Activated T-cell treated with anti-CD3 and anti-CD28 coated beads, Interleukin-2, amount 50 U/mL, for 4 hours (primary cell): ENCODE measurements at places on chromosomes 1 and 21. TPM values are rescaled to one million over a fixed set of nuclear protein-coding genes. Genes with fewer than 3 reads are reported as not detected.

Gene AADACL3
- not detected for total RNA-seq

Gene LHX8
- total RNA-seq: not detected

Gene CNR2
- total RNA-seq: 0.05 TPM

Gene MRPL39
- 80.0 TPM for total RNA-seq

Gene MIB2
- 37.7 TPM for total RNA-seq

Gene CAMSAP2
- 4.4 TPM for total RNA-seq

- no peak for DNase-seq
Measured at GRCh38 chr1:183032122-183032921, 9.1 kb downstream of the LAMC1 start.

DNA sequence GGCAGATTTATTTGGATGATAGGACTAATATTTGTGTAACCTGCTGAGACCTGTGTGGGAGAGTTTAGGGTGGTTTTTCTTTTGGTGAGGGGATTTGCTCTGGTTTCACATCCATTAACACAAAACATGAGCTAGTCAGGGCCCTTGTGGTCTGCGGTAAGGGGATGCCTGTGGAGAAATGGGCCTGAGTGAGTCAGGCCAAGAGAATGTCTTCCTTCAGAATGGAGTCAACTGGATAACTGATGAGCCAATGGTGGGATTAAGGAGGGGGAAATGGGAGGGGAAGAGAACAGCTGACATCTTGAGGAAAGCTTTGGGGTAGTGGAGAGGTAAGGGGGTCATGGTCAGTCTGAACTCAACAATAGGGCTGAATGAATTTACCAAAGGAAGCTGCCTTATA is 13.9 kb downstream of the WNT2B start:
- no peak for DNase-seq

- DNase-seq: no peak
Measured at GRCh38 chr1:210372931-210373627, 44.4 kb downstream of the HHAT start.

GRCh38 chr1:94384485-94385265 is 33.5 kb upstream of the ABCD3 start:
- no peak for DNase-seq

DNA sequence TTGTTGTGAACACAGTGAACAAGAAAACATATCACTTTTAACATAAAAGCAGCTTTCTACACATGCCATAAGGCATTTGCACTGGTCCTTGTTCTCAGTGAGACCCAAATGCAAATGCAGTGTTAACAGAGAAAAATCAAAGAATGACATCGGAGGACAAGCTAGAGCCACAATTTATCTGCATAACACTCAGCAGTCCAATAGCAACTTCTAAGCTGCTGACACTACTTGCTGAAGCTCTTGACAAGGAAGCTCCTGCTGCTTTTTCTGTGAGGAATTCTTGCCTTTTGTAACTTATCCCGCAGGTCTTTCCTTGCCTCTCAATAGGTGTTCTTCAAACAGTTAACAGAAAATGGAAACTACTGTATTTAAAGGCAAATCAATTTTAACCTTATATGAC is 34.7 kb downstream of the USH2A start:
- DNase-seq: no peak

DNA sequence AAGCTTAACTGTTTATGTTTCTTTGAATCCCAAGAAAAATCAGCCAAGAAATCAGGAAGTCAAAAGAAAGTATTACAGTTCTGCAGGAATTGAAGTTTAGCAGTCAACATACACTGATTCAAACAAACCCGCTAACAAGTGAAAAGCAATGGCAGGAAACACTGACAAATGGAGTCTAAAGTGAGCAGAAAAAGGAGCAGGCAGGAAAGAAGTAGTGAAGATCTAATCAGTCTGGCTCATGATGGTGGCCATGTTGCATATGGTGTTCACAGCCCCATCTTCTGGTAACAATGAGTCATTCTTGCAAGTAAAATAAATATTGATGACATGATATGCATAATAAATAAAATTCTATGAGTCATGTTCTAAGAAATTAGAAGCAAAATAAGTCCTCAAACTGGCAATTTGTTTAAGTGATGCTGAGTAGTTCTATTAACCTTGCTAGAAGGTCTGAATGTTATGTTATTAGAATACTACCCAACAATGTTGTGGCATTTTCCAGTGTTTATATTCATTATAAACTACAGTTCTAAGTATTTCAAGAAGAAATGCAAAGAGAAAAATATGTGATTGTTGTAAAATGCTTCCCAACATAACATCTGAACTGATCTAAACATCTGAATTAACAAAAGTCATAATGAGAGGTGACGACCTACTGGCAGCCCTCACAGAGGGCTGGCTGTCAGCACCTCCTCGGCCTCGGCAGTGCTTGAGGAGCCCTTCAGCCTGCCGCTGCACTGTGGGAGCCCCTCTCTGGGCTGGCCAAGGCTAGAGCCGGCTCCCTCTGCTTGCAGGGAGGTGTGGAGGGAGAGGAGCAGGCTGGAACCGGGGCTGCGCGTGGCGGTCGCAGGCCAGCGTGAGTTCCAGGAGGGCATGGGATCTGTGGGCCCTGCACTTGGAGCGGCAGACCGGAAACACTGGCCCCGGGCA is 5.7 kb upstream of the ACBD6 start:
- no peak for DNase-seq

DNA sequence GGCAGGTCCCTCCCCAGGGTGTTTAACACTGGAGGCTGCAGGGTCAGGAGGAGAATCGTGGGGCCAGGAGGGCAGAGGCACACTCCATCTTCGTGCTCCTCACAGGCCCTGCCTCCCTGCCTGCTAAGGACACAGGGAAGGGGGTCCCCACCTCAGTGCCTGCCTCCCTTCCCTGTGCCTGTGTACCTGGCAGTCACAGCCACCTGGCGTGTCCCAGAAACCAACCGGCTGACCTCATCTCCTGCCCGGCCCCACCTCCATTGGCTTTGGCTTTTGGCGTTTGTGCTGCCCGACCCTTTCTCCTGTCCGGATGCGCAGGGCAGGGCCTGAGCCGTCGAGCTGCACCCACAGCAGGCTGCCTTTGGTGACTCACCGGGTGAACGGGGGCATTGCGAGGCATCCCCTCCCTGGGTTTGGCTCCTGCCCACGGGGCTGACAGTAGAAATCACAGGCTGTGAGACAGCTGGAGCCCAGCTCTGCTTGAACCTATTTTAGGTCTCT is 623 bp upstream of the BGLAP start:
- no peak for DNase-seq

DNA sequence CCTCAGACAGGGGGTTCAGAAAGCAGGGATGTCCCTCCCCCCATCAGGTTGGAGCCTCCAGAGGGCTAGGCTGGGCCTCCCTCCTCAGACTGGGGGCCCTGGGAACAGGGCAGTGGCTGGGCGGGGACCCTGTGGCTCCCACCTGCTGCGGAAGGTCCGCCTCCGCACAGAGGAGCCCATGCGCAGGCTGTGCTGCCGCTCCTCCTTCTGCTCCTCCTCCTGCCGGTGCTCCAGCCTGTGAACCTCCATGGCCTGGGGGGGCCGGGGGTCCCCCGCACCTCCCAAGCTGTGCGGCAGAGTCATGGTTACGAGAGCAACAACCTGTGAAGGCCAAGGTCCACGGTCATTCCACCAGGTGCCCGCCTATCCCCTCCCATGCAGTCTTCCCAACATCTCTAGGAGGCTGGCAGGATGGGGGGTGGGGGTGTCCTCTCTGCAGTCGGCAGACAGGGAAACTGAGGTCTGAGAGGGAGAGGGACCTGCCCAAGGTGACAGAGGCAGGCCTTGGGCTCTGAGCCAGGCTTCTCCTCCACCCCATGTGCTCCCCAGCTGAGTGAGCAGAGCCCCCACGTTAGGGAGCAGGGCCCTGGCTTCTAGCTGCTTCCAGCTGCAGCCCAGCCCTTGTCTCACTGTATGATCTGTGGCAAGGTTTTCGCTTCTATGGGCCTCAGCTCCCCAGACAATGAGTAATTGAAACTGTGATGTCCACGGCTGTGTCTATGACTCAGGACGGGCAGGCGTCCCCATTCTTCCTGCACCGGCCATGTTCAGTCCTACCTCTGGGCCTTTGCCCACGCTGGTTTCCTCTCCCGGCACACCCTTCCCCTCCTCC is 3.4 kb downstream of the MYOM3 start:
- no peak for DNase-seq

DNA sequence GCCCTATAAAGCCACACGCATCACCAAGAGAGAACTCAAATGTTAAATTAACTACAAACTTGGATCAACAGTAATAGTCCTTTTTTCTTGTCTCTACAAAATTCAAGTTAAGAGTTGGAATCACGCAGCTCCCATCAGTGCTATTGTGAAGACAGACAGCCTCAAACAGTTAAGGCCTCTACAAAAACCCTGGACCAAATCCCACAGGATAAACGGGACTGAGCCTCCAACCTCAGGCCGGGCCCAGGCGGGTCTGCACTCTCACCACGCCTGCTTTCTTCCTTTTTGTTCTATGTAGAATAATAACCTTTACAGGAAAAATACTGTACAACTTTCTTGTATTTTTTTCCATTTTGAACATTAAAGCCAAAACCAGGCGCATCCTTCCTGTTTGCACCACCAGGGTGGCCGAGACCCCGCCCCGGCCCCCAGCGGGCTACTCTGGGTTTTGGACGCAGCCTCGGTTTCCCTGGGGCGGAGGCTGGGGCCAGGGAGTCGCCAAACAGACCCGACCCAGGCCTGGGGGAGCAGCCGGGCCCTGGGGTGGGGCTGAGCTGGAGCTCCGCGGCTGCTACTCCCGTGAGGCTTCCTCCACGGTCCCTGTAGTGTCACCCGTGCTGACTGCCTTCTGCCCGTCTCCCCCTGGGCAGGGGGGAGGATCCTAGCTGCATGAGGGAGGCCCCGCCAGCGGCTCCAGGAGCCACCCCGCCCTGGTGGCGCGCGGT is 158.4 kb downstream of the CASZ1 start:
- DNase-seq: no peak

- no peak for DNase-seq
Measured at GRCh38 chr1:223209992-223210787, 67.1 kb upstream of the TLR5 start.

DNA sequence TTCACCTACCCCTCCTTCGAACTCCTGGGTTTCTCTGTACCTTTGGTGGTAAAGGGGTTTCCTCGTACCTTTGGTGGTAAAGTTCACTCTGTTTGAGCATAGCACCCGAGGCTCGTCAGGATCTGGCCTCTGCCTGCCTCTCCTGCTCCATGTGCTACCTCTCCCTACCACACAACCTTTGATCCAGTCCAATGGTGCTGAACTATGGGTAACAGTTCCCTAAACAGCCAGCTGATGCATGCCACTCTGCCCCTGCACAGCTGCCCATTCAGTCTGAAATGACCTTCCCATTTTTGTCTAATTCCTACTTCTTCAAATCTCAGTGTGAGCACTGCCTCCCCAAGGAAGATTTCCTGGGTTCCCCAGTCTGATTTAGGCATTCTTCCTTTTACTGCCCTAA is 14.0 kb downstream of the OVAAL start:
- DNase-seq: no peak

GRCh38 chr1:197841158-197841557 is 61.3 kb upstream of the C1orf53 start:
- no peak for DNase-seq
